ENCODE measurements at places on chromosomes 16 and 17.

- no peak for DNase-seq
Measured at GRCh38 chr17:62572888-62573401, 54.5 kb upstream of the MRC2 start.

DNA sequence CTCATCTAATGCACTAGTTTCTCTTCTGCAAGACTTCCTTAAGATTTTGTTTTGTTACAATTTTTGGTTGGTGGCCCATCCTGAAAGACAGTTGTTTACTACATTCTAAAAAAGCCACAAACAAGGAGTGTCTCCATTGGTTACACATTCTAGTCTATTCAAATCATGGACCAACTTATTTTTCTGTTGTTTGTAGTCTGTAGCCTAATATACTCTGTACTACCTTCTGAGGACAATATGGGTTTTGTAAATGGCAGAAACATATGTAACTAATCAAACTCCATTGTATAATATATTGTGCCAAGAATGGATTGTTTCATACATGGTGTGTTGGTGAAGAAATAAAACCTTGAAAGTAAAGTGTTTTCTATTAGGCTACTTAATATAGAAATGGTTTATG lies 79.5 kb upstream of the DHX40 start:
- no peak for DNase-seq

DNA sequence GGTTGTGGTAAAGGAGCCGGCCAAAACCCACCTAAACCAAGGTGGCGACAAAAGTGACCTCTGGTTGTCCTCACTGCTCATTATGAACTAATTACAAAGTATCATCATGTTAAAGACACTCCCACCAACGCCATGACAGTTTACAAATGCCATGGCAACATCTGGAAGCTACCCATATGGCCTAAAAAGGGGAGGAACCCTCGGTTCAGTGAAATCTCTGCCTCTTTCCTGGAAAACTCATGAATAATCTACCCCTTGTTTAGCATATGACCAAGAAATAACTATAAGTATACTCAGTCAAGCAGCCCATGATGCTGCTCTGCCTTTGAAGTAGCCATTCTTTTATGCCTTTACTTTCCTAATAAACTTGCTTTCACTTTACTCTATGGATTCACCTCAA lies 72.2 kb downstream of the CYLD start:
- DNase-seq = no peak

GRCh38 chr17:81457917-81458555 lies 54.6 kb downstream of the ACTG1 start:
- DNase-seq = no peak

DNA sequence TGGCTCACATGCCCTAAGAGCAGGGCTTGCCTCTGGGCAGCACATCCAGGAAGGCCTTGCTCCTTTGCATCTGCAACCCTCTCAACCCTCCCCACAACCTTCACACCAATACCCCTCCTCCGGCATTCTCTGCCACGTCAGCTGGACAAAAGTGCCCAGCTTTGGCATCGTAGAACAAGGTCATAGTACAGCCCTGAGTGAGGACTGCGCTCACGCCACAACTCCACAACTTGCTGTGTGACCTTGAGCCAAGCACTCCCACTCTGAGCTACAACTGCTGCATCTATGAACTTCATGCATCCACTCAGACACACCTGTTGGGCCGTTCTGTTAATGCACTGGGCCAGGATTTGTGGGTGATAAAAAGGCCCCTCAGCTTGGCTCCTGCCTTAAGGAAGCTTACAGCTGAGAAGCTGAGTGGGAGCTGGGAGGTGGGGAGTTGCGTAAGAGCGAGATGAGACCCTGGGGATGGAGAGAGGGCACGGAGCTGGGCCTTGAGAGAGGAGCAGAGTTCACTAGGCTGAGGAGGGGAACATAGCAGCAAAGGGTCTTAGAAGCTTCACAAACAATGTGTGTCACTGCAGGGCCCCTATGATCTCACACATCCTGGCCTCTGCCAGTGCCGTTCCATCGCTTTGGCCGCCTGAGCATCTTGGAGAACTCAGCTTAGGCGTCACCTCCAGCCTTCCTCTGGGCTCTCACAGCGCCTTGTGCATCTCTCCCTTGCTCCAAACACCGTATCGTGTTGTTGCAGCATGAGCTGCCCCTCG lies 8.6 kb upstream of the MRC2 start:
- no peak for DNase-seq

DNA sequence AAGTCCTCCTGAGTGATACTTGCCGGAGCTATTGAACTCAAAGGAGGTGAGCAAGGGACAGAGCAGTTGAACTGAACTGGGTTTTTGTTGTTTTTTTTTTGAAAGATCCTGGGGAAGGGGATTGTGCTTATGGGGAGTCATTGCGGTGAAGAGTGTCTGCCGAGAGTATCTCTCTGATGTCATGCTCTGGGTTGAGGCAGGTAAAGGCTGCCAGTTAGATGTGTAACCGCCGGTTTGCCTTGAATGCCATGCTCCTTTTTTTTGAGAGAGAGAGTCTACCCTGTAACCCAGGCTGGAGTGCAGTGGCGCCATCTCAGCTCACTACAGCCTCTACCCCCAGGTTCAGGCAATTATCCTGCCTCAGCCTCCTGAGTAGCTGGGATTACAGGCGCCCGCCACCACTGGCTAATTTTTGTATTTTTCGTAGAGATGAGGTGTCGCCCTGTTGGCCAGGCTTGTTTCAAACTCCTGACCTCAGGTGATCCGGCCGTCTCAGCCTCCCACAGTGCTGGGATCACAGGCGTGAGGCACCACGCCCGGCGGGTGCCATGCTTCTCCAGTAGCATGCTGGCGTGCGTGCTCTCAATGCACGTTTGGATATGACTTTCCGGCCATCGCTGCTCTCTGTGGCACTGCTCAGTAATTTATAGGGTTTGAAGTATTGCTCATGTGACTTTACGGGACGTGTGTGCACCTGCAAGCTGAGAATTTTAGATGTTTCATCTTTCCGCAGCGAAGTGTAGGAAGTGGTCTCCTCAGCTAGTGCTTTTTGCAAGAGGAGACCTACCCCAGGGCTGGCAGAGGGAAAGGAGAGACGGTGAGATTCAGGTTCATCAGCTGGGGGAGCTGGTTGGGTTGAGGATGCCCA lies 8.5 kb downstream of the ZC3H18 start:
- DNase-seq = no peak

- DNase-seq = peak; percentile 68
Measured at GRCh38 chr17:1491443-1492248, 840 bp downstream of the MYO1C start.

DNA sequence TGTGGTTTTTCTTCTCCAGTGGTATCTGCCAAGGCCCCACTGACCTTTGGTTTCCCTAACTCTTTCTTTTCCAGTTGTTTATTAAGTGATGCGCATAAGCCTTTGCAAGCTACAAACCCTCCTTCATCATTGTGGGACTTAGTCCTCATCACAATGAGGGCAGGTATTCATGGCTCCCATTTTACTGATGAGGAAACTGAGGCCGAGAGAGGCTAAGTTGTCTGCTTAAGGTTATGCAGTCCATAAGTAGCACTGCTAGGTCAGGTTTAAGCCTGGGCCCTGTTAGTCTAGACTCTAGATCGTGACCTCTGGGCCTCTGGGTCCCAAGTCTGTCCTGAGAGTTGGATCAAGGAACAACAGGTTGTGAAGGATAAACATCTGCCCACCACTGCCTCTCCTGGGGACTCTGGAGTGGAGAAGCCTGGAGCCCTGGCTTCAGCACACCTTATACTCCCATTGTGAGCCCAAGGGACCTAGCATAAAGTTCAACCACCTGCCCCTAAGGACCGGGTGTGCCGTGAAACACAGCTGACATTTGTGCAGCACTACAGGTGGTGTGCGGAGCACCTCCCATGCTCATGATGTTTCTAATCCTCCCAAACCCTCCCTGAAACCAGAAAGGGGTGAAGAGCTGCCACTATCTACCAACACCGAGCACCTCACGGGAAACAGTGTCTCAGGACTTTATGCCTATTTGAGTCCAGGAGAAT lies 5.2 kb upstream of the KCNH6 start:
- no peak for DNase-seq

DNA sequence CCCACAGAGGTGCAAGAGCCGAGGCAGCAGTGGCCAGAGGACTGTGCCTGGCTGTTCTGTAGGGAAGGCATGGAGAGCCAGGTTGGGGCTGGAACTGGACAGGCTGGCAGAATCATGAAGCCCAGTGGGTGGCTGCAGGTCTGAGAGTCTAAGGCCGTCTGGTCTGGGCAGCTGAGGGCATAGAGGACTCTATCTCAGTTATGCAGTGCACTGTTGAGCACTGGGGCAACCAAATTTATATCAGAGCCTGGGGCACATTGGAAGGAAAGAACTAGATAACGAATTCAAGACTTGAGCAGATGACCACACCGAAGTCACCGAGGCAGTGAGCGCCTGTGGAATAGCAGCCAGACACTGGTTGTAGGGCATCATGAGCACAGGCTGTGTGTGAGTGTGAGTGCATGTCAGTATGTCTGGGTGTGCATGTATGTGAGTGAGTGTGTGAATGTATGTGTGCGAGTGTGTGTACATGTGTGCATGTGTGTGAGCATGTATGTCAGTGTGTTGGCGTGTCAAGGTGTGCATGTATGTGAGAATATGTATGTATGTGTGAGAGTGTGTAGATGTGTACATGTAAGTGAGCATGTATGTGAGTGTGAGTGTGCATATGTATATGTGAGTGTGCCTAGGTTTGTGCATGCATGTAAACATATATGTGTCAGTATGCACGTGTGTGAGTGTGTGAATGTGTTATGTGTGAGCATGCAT lies 37.0 kb downstream of the RGS9 start:
- DNase-seq = no peak

DNA sequence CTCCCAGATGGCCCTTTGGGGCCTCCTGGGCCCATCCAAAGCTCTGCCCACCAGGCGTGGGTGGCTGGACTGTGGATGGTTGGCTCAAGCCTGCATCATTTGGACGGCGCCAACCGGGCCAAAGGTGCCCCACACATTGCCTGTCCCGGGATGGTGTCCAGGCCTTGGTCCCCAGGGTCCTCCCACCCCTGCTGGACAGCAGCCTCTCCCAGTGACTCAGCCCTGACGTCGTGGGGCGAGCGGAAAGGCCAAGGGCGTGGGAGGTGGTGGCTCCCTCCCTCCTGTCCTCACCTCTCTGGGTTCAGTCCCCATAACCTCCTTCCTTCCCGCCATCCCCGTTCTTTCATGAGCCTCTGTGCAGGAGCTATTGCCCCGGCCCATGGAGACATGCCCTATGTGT lies 42.1 kb upstream of the DLX4 start:
- DNase-seq = no peak

- no peak for DNase-seq
Measured at GRCh38 chr17:41537614-41537954, 9.5 kb upstream of the KRT19 start.

- DNase-seq = no peak
Measured at GRCh38 chr16:84303023-84303422, 8.3 kb downstream of the WFDC1 start.

DNA sequence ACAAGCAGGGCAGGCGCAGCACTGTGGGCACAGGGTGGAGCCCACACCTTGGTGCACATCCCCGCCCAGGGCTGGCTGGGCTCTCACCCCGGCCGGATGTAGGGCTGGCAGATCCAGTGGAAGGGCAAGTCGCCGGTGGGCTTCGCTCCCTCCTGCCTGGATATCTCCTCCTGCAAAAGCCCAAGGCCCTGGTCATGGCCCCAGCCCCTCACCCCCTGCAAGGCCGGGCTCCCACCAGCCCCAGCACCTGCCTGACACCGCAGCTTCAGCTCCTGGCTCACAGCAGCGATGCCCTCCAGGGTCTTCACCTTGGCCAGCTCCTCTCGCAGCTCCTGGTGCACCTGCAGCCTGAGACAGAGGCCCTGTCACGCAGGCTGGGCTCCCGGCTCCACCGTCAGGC lies 5.0 kb downstream of the DUS1L start:
- DNase-seq = no peak

DNA sequence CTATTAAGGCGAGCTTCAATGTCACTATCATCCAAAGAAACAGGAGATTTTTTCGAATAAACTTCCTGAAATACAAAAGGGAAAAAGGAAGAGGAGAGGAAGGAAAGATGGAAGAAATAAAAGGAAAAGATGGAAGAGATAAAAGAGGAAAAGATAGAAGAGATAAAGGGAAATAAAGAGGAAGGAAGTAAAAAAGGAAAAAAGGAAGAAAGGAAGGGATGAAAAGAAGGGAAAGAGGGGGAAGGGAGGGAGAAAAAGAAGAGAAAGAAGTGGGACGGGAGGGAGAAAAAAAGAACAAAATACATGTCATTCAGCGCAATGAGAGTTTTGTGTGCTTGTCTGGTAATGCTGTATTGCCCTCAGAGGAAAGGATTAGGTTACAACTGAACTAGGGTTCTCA lies 62.2 kb downstream of the CEP112 start:
- no peak for DNase-seq

- DNase-seq = no peak
Measured at GRCh38 chr16:84268291-84269040, 26.2 kb upstream of the WFDC1 start.

DNA sequence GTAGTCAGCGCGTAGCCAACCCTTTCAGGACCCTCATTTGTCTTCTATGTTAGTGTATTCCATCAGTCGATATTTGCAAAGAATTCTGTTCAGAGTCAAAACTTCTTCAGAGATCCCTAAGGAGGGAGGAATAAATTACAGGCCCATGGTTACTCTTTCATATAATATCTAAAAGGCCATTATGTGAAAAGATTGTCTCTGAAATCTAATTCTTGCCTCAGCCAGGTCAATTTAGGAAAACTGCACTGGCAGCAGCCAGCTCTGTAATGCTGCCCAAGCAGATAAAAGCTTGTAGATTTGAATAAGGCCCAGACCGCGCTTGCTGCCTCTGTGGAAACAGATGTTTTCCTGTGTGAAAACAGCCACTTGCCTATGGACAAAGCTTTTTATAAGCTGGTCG lies 379.8 kb downstream of the CNTNAP4 start:
- DNase-seq = no peak

DNA sequence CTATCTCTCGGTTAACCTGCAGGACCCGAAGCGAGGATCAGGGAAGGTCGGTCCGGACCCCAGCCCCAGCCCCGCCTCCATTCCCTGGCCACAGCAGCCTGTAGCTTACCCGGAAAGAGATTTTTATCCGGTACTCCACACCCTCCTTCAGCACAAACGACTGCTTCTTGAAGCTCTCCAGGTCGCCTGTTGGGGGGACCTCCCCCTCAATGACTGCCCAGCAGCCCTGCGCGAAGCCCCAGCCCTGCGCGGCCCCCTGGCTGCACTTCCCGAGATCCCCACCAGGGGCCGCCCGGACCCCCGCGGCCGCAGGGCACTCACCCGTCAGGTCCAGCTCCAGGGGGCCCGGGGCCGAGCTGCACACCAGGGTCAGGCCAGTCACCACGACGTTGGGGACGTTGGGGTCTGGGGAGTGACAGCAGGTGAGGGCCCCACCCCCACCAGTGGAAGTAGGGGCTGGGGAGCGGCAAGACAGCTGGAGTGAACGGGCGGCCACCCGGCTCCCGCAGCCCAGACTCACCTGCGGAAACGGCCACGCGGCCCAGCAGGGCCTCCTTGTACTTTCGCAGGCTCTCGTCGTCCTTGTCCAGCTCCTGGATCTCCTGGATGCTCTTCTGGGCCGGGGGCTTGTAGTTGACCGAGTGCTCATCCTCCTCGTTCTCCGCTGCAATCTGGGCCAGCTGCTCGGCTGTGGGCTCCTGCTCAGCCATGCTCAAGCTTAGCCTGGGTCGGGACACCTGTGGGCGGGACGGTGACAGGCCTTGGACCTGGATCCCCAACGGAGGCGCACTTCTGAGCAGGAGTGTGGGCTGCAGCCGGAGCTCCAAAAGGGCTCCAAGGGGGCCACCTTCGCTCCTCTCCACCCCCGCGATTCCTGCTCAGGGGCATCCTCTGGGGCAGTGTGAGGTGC lies 1.7 kb downstream of the ARHGDIA start:
- DNase-seq = peak; percentile 69

- DNase-seq = no peak
Measured at GRCh38 chr17:60110586-60110985, 31.9 kb upstream of the HEATR6 start.

GRCh38 chr16:3879258-3879886 lies 1.1 kb downstream of the CREBBP start:
- peak; percentile 32 for DNase-seq

- no peak for DNase-seq
Measured at GRCh38 chr17:75142236-75142971, 10.9 kb upstream of the NT5C start.
